Activated naive CD4-positive, alpha-beta T cell (primary cell): ENCODE measurements at places on chromosomes 1 and 21.

- DNase-seq = no peak
Observed at GRCh38 chr1:17412093-17412870, 27.2 kb downstream of the RCC2 start.

- no peak for DNase-seq
Observed at GRCh38 chr1:11062965-11063401, 3.2 kb upstream of the SRM start.

GRCh38 chr21:38220270-38220737 is 36.5 kb upstream of the KCNJ15 start:
- DNase-seq = no peak

DNA sequence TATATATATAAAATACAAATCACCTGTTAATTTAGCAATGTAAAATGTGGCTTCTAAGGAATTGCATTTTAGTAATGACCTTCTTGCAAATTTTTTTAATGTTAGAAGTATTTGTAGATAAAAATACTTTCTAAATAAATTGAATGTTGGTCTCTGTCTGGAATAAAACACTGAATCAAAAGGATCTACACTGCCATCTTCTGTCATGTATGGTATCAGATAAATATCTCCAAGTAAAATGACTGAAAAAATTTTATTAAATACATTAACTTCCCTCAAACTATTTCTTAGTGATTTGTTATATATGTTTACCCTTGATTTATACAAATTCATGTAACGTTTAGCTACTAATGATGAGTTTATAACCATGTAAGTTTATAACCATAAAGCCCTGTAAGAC is 2029.3 kb downstream of the MRPL39 start:
- no peak for DNase-seq

GRCh38 chr1:227685807-227686206 is 49.3 kb downstream of the JMJD4 start:
- DNase-seq = no peak

- no peak for DNase-seq
Observed at GRCh38 chr1:202130297-202130721, 7.6 kb downstream of the GPR37L1 start.

- DNase-seq = no peak
Observed at GRCh38 chr1:18256282-18257235, 149.0 kb downstream of the IGSF21 start.

- no peak for DNase-seq
Observed at GRCh38 chr1:8554956-8555534, 237.1 kb downstream of the SLC45A1 start.

DNA sequence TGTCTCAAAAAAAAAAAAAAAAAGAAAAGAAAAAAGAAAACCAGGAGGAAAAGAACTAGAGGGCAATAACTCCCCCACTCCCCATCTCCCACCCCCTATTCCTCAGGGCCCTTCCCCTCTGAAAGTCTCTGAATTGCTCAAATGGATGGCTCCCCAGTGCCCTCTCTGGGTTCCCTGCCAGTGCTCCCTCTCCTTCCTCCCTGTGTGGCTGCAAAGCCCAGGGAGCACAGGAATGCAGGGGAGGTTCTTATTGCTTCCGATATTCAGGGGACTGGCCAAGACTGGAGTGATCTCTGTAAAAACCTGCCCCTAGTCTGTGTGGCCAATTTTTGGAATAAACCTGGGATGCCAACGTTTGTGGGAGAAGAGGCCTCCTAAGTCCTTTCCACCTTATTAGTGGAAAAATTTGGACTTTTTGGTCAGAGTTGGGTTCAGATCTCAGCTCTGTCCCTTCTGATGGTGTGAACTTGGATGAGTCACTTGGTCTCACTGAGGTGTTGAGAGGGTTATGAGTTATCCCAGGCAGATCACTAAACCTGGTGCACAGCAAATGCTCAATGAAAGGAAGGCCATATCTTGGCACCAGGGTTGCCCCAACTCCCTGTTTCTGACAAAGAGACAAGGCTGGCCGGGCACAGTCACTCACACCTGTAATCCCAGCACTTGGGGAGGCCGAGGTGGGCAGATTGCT is 13.4 kb upstream of the ARHGEF10L start:
- DNase-seq = no peak

DNA sequence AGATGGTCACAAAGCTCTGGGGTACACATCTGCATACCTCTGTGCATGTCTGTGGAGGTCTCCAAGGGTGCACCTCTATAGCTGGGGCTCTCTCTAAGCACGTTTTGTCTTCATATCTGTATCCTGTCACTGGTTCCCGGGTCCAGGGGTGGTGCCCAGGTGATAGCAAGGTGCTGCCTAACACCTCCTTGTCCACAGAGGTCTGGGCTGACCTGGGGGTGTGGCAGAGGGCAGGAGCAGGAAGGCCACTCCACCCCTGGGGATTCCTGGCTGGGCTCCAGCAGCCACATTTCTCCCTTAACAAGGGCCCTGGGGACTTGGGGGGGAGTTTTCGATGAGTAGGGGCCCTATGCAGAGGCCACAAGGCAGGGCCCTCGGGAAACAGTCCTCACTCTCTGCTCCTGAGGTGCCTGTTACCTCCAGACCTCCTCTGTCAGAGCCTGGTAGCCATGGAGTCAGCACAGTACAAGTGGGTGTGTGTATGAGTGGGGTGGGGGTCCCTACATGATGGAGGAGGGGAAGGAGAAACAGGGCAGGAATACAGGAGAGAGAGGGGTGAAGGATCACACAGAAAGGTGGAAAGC is 7.0 kb upstream of the CDCP2 start:
- DNase-seq = no peak

GRCh38 chr21:36381841-36382589 is 3.2 kb upstream of the CHAF1B start:
- DNase-seq = no peak

- no peak for DNase-seq
Observed at GRCh38 chr1:115145226-115145625, 55.9 kb upstream of the TSPAN2 start.

GRCh38 chr1:173861731-173862145 is 6.1 kb downstream of the GAS5 start:
- DNase-seq = no peak

DNA sequence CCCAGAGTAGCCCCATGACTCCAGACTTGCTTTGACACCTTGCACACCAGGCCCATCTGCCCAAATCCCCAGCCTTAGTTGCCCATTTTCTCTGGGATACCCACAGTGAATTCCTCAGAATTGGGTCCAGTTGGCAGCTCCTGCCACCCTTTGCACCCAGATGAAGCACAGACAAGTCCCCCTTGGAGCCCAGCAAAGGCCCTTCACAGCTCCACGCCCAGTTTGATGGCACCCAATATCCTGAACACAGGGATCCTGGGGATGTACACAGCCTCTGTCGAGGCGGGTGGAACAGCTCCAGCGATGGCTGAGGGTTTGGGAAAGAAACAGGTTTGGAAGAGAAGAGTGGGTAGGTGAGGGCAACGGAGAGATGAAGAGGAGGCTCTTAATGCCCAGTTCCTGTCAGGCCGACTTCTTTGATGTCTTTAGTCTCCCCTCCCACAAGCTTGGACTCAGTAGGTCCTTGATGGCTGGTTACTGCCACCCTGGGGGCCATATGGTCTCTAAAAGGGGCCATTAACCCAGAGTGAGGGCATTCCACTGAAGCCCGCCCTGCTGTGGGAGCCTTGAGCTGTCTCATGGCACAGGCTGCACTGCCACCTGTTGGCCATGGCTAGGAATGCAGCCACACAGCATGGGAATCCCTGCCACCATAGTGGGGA is 21.7 kb downstream of the TMEM53 start:
- DNase-seq = peak; percentile 49

DNA sequence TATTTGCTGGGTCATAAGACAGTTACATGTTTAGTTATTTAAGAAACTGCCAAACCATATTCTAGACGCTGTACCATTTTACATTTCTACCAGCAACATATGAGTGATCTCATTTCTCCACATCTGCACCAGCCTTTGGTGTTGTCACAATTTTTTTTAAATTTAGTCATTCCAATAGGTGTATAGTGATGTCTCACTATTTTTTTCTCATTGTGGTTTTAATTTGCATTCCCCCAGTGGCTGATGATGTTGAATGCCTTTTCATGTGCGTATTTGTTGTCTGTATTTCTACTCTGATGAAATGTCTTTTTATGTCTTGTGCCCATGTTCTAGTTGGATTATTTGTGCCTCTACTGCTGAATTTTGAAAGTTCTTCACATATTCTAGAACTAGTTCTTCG is 38.4 kb downstream of the NFASC start:
- no peak for DNase-seq

DNA sequence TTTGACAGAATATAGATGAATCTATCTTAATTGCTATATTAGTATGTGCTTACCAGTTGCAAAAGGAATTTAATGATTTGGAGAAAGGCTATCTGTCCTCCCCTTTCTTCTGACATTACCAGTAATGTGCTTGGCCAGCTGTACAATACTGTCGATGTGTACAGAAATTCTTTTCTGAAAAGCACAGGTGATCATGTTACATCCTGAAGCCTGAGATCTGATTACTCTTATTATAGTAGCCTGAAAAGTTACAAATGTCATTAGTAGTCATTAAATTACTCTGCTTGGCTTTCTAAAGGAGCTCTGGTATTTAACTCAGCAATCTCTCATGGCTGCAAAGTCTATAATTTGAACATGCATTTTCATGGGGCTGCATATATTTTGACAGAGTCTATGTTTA is 209.8 kb downstream of the PTPRC start:
- no peak for DNase-seq

DNA sequence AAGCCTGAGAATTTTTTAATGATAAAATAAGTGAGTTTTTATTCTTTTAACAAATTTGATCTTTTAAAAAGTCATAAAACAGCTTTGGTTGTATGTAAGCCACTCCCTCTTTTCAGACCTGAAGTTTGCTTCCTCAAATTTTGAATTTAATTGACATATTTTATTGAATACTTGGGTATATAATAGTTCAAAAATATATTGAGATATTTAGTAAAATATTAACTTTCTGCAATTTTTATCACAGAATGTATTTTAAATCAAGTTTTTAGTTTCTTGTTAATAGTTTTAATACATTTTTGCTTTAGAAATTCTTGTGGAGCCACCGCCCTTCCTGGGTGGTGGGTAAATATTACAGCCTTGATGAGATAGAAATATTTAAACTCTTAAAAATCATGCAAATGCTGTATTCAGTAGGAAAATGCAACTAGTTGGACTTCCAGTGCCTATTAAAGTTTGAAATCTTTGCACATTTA is 867 bp downstream of the PTPRC start:
- no peak for DNase-seq

DNA sequence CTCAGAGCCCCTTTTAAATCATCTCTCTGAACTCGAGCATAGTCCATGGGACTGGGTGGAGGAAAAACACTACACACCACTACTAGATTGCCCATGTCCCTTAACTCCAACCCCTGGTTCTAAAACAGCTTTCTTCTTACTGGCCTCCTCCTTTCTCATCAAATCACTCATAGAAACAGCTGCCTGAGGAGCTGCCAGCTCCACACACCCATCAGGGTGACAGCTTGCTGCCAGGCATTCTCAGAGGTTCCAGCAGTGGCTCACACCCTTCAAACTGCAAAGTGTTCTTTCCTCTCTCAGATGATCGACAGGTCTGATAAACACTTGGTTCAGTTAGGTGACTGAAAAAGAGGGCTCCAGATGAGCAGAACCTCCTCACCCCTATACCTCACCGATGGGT is 543.0 kb upstream of the PLXNA2 start:
- DNase-seq = no peak

GRCh38 chr1:166164646-166164994 is 2.2 kb downstream of the FAM78B start:
- DNase-seq = no peak

DNA sequence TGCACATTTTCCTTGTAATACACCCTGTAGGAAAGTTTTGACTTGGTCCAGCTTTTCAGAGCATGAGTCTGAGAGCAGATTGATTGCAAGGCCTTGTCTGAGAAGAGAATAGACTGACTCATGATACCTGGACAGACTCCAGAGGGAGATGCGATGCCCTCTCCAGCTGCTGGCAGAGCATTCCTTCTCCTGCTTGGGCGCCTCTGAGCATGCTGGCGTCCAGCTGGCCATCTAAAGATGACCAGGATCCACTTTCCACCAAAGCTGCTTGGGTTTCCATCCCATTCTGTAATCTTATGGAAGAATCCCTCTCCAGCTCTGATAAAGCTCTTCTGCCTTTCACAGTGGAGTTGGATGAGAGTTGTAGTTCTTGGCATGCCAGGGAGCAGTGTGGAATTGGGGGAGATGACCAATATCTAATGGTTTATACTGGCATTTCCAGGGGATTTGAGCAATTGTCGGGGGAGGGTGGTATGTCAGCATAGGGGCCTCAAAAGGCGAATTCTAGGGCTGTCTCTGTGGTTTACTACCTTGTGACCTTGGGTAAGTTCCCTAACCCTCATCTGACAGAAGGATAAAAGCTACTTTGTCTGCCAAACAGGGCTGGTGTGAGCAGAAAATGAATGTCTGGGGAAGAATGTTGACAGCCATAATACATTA is 19.5 kb downstream of the SZRD1 start:
- no peak for DNase-seq

- no peak for DNase-seq
Observed at GRCh38 chr1:85824066-85824840, 116.0 kb upstream of the ZNHIT6 start.

DNA sequence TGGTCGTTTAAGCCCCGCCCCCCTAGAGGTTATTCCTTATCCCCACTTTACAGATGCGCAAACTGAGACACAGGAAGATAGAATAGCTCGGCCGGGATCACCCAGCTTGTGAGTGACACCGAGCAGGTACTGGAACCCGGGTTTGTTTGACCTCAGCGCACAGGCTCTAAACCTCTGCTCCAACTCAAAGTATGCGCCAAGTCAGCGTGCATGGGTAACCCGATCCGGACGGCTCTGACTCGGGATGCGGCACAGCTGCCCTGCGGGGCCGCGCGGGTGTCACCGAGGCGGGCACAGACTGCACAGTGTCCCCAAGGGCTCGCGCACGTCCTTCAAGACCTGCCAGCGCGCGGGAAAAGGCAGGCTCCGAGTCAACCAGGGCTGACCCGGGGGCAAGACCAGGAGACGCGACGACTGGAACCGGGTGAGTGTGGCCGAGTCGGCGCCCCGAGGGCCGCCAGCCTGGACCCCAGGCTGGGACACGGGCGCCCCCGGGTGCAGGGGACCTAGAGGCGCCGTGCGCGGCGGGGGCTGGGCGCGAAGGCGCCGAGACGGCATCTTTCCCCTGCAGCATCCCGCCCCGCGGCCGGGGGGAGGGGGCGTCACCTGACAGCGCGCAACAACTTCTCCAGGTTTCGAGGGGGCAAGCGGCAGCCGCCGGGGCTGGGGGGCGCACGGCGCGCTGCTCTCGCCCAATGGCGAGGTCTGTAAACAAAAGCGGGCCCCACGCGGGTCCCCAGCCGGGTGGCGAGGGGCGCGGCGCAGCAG is 101.9 kb upstream of the SOD1 start:
- no peak for DNase-seq
